ENCODE measurements at places on chromosomes 4 and X. TPM values are rescaled to one million over a fixed set of nuclear protein-coding genes. Genes with fewer than 3 reads are reported as not detected.
A peak's percentile ranks its signal among the peaks of the same experiment; 100 is the strongest.

DNA sequence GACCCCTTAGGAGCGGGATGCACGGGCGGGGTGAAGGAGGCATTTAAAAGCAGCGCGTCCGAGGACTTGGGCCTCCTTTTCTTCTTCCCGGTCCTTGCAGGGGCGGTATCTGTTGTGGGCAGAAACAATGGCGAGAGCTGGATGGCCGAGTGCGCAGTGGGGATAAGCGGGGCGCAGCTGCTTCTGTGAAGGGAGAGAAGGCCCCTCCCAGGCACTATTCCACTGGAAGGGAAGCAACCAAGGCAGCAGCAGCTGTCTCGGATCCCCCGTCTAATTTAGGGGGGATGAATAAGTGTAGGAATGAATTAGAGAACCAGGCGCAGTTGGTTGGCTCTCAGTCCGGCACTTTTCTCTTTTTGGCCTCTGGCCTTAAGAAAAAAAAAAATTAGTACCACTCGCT is 995 bp downstream of the SMARCA5 start:
- DNase-seq: peak; percentile 66

DNA sequence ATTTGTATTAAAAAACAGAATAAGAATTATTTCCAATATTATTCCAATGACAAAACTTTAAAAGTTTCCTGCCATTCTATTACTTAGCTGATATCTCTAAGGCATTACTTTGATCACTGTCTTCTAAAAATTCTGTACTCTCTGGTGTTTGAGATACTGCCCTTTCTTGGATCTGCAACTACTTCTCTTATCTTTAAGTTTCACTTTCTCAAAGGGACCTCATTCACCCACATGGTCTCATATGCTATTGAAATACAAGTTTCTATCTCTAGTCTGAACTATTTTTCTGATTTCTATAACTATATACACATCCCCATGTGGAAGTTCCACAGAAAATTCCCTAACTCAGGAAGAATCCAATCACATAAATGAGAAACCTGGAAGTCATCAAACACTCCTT is 22.2 kb downstream of the TMPRSS11E start:
- no peak for DNase-seq

DNA sequence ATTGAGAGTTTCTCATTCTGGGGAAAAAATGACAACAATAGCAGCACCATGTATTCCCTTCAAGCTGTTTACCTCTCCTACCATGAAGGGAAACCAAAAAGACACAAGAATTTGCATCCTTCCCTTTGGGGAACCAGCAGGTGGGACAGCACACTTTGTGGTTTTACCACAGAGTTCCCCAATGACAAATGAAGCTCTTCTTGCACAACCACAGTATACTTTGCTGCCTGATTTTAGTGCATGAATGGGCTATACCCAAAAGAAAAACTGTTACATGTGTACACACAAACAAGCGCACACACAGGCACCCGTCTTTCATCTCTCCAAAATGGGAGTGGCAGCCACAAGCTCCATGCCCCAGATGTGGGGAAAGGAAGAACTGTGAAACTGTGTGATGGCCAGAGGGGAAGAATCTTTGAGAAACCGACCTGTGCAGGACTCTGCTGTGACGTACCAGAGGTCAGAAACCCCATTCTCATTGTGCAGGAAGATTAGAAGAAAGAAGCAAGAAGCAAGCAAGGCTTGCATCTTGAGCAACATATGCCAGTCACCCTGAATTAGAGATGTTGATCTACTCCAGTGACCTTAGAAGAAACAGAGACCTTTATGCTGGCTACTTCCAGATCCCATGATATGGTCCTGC is 2.7 kb upstream of the MAML3 start:
- no peak for DNase-seq

Gene SORBS2
- total RNA-seq: 966 TPM

Gene CC2D2A
- total RNA-seq: 3.1 TPM

Gene MED12
- total RNA-seq: 25.3 TPM

DNA sequence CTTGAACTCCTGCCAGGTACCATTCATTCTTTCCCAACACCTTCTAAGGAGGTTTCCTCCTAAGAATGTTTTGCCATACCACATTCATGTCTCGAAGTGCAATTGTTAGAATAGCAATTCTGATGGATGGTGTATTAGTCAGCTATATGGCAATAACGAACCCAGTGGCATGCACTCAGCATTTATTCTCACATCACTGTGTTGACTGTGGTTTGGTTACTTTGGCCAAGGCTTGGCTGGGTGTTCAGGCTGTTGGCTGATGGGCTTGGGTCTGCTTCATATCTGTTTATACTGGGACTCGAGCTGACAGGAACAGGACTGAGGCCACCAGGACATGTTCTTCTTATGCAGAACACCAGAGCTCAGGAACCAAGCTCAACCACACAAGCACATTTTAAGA is 31.7 kb downstream of the PSAPL1 start:
- peak; percentile 38 for DNase-seq

Gene CT45A2
- total RNA-seq: not detected

DNA sequence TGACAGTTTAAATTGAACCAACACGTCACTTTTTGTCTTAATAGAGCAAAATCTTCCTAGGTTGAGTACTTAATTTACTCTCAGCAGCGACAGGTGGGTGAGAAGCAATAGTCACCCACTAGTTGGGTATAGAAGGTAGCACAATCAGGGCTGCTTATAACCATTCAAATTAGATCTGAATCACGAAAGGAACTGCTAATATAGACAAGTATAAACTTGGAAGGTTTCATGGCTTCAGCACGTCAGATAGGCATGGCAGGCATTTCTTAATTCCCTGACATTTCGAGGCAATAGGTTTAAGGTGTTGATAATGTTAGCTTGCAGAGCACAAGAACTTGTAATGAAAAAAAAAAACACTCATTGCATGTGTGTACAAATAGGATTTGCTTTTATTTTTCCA is 853.4 kb downstream of the PCDH7 start:
- DNase-seq: no peak

- no peak for DNase-seq
These were observed 54.9 kb downstream of the REELD1 start for GRCh38 chr4:146269228-146269653.

Gene NEXMIF
- 0.40 TPM for total RNA-seq

DNA sequence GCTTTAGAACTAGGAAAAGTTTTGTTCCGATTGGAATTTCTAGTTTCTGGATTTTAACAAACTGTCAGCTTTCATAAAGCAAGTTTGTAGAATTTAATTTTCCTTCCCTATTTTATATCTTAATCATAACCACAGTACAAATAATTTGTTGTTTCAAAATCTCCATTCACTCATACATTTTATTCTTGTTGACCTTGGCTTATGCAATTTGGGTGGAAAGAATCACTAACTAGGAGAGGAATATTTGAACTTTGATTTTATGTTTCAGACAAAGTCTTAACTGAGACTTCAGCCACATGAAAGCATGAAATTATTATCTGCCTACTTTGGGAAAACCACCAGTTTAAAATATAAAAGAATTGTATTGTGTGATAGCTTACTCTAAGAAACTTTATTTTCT is 427.9 kb downstream of the SPRY1 start:
- no peak for DNase-seq

Gene SHROOM4
- 11.5 TPM for total RNA-seq

Gene LAS1L
- 10.4 TPM for total RNA-seq

DNA sequence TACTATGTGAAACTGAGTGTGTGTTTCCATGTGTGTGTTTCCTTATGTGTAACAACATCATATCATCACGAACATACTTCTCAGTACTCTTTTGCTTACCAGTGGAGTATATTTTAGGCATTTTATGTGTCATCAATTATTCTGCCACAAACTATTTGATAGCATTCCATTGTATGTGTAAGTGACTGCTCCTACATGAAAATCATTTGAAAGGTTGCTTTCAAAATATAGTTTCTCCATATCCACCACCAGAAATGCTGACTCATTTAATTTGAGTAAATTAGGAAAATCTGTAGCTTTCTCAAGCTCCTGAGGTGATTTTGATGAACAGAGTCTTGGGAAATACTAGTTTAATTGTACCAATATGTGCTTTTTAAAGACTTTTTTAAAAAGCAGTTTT is 376.2 kb downstream of the PCDH18 start:
- DNase-seq: no peak

DNA sequence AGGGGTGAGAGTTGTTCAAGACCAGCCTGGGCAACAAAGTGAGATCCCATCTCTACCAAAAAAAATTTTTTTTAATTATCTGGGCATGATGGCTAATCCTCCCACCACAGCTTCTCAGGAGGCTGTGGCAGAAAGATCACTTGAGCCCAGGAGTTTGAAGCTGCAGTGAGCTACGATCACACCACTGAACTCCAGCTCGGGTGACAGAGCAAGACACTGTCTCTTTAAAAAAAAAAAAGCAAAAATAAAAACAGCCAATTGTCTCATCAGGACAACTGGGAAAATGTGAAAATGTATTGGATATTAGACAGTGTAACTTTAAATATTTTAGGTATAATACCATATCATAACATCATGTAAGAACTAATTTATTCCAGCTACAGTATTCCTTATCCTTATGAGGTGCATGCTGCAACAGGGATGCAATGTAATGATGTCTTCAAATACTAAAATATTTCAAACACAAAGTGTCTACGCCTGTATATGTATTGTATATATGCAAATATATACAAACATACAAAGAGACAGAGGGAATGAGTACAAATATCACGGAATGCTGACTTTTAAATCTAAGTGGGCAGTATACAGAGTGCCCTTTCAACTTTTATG is 17.2 kb downstream of the FAM13A start:
- DNase-seq: no peak

Gene CFP
- 1.7 TPM for total RNA-seq

DNA sequence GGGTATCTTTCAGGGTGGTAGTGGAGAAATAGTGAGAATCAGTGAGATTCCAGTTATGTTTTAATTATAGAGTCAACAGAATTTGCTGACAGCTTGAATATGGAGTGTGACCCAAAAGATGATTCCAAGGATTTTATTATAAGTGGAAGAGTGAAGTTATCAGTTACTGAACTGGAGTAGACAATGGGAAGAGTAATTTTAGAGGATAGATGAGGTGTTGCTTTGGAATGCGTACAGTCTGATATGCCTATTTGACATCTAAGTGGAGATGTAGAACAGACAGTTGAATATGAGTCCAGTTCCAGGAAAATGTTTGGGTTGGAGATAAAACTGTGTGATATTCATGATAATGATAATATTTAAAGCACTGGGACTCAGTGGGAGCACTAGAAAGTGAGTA is 174.2 kb downstream of the MAPK10 start:
- DNase-seq: no peak

- DNase-seq: no peak
These were observed 105.8 kb downstream of the NFKB1 start for GRCh38 chr4:102606846-102607450.

GRCh38 chr4:89538886-89539285 is 231.3 kb upstream of the GPRIN3 start:
- no peak for DNase-seq

DNA sequence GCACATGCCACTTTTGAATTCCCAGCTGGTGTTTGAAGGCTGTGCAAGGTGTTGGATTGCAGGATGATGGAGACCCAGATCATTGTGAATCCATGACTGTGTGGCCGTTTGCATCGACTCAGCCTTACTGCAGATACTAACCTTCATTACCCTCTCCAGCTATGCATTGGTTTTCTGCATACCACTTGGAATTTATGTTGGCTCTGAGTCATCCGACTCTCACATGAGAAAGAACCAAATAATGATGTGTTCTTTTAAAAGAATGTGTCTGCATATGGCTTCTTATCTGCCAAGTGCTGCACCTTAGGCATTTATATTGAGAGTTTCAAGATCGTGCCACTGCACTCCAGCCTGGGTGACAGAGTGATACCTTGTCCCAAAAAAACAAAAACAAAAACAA is 106.7 kb upstream of the PRKX start:
- DNase-seq: no peak

DNA sequence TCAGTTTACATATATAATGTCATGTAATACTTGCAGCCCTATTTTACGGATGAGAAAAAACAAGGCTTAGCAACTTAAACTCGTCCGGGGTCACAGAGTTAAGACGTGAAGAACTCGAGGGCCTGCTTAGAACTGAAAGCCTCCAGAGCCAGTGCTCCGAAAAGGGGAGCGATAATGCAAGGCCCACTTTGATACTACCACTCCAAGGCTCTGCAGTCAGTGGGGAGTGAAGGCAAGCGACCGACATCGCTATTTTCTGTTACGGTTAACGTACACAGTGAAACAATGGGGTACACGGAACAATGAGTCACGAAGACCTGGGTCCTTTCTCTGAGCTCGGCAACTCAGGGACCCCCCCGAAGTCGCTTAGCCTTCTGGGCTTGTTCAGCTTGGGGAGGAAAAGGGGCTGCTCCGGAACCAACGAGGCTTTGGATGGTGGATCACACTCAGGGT is 965 bp downstream of the PPA2 start:
- no peak for DNase-seq

Gene ZNF827
- total RNA-seq: 19.1 TPM

Gene LRIT3
- total RNA-seq: not detected

GRCh38 chrX:123909523-123909922 is 49.7 kb downstream of the XIAP start:
- no peak for DNase-seq

Gene CFI
- 9.2 TPM for total RNA-seq

- DNase-seq: no peak
These were observed 67.4 kb upstream of the SMAD1 start for GRCh38 chr4:145414226-145414625.

Gene MAGEE2
- total RNA-seq: not detected

Gene TXK
- 0.25 TPM for total RNA-seq

DNA sequence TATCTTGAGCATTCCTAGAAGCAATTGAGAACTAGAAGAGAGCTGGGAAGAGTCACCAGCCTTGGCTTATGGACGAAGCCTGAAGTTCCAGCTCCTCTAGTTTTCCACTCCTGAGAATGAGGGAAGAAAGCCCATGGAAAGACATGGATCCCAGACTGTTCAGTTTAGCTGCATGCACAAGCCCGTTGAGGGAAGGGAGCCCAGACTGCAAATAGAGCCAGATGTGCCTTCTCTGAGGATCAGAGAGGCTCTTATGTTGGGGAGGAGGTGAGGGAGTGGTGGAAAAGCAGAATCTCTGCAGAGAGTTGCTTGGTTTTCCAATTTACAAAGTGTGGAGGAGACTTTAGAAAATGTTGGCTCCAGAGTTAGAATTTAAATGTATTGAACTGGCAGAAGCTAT is 69.0 kb downstream of the ASB9 start:
- DNase-seq: no peak

DNA sequence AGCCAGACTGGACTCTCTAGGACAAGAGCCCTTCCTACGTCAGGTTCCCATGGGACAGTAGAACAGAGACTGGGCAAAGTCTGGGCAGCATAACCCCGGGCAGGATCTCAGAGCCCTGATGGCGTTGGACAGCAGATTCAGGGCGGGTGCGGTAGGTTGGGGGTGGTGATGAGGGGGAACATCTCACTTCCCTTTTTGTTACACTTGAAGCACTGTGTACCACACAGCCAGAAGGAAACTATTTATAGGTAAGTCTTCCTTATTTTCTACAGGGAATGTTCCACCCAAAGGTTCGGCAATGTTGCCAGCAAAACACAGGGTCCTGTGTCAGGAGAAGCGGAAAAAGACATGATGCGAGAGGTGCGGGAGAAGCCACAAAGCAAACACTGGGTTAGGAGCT is 54.3 kb downstream of the TSC22D3 start:
- no peak for DNase-seq

Gene CT45A1
- not detected for total RNA-seq

All from heart left ventricle (tissue), 16 donors.